ENCODE measurements at places on chromosomes 7 and 10. TPM values are rescaled to one million over a fixed set of nuclear protein-coding genes. Genes with fewer than 3 reads are reported as not detected.

Gene ALKBH4
- total RNA-seq: 8.5 TPM

Gene FFAR4
- total RNA-seq: not detected

Gene TSPAN12
- 18.8 TPM for total RNA-seq

Gene NXPH1
- not detected for total RNA-seq

Gene THNSL1
- 1.1 TPM for total RNA-seq

Gene CHAT
- not detected for total RNA-seq

Gene NPY
- total RNA-seq: not detected

Gene VGF
- not detected for total RNA-seq

Gene DMTF1
- total RNA-seq: 142 TPM

Gene PRLHR
- total RNA-seq: not detected

Gene PRR15
- 0.06 TPM for total RNA-seq

Gene PIK3AP1
- 0.13 TPM for total RNA-seq

Gene MEIG1
- total RNA-seq: not detected
